AG09309 (cell line): ENCODE measurements at places on chromosomes 4 and X.

- no peak for DNase-seq
These were observed 125.6 kb downstream of the CDS1 start for GRCh38 chr4:84708406-84709135.

- no peak for DNase-seq
These were observed 274.4 kb upstream of the ARX start for GRCh38 chrX:25290132-25290531.

- no peak for DNase-seq
These were observed 82.7 kb downstream of the CCSER1 start for GRCh38 chr4:90209922-90210321.

DNA sequence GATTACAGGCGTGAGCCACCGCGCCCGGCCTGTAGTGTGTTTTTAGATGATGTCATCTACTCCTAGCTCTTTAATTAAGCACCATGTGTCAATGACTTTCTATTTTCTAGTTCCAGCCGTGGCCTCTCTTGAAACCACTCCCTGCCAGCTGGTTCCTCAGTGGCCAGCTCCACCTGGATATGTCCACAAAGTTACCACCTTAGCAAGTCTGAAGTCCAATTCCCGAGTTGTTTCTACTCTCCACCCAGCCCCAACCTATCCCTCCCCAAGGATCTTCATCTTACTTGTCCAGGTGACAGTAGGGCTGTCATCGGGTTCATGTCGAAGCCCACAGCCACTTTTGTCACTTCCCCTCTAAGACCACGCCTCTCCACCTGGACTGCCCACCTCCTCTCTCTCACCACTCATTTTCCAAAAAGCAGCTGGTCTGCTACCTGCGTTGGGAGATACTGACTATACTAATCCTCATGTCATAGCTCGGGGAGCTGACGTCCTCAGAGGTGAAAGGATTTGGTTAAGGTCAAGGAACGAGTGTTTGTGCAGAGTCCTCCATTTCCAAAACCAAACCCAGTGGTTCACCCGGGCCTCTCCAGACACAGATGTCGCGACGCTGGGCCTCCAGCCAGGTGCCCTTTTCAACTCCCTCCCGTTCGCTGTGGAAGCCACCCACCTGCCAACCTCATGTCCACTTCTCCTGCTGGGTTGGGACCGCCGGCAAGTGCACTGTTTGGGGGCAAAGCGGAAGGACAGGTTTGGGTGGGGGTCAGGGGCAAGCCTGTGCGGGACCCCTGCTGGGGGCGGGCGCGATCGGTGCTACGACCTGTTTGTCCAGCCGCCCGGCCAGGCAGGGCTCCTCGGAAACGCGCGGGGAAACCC, 704 bp downstream of the FAM3A start:
- no peak for DNase-seq

- no peak for DNase-seq
These were observed 55.8 kb upstream of the POU4F2 start for GRCh38 chr4:146582864-146583263.

- DNase-seq, result no peak
These were observed 54.4 kb upstream of the LCORL start for GRCh38 chr4:18075823-18076433.

GRCh38 chrX:119475389-119476101, 7.3 kb downstream of the SLC25A5 start:
- no peak for DNase-seq

DNA sequence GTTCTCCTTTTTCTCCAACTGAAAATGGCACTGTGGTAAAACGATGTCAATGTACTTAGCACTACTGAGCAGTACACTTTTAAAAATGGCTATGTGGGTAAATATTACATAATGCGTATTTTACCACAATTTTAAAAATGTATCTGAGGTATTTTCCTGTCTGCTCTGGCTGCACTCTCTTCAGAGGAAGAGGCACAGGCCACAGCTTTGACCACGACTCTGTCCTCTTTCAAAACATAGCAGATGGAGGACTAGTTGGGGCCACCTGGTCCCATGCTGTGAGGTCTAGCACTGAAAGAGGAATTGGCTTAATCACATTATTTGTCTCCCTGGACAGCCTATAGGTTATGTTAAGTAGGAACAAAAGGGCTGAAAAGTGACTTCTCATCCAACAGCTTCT, 5.2 kb downstream of the KCNE5 start:
- DNase-seq, result no peak

GRCh38 chr4:40179360-40179759, 17.5 kb upstream of the RHOH start:
- no peak for DNase-seq

DNA sequence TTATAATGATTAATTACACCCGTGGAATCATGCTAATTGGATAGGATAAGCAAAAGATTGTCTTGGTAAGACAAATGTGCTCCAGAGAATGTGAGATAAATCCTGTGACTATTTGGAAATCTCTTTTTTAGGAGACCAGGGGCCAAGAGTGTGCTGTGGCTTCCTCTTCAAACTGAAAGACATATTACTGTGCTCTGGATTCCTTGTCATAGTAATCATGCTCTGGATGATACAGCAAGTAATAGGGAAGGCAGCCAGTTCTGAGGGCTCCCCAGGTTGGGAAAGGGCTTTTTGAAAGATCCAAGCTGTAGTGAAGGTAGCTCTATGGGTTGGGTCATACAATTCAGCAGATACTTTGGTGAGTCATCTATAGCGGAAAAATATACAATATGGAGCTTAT, 600.5 kb downstream of the PCDH18 start:
- no peak for DNase-seq

DNA sequence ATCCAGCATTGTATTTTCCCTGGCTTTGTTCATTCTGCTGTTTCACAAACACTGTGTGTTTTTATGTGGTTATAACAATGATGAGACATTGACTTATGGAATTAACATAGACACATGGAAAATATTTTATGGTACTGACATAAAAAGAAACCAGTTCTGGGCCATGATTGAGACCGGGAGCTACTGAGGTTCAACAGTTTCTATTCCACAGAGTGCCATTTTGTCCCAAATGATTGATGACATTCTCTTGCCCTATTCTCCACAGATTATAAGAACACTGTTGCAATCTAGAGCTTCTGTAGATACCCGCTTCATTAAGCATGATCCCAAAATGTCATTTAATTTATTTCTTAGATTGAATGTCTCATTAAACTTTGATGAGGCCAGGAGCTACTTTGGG, 326.8 kb downstream of the RPA4 start:
- no peak for DNase-seq

DNA sequence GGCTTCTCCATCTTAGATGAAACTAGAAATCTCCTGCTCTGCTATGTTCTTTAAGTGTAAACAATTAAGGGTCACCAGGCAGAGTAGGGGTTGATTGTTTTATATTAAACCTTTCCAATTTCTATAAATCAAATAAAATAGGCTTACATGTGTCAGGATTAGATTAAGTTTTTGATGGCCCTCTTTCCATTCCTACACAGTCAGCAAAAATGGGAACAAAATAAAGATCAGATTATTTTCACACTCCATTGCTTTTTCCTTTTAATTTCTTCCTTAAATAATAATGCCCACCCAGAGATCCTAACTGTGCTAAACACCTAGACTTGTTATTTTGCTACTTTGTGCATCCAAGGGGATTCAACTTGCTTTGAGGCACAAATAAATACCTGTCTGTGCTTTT, 381.4 kb upstream of the MAGEB16 start:
- DNase-seq, result no peak

DNA sequence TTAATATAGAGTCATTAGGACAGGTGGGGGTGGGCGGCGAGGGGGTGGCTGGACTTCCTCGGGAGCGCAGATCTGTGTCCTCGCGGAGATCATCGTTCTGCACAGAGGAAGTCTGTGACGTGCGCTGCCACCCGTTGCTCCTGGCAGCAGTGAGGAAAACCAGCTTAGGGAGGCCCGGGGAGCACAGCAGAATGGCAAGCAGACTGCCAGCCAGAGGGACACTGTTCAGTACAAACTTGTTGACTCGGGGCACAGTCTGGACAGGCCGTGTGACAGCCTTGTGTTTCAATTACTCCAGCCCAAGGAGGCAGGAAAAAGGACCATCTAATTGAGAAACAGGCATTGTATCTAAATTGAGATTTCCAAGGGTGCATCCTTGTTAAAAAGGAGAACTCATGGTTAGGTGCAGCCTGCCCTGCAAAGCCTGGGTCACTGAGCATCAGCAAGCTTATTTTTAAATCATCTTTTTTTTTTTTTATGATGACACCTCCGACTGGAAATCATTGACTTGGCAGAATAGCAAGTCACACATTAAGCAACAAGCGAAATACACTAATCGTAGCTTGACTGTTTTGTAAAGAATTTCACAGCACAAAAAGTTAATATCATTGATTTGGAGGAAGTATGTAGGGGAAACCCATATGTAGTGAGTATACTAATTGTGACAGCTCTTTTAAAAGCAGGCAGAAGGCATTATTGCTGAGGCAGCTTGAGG, 512.0 kb upstream of the FAT1 start:
- DNase-seq, result no peak

DNA sequence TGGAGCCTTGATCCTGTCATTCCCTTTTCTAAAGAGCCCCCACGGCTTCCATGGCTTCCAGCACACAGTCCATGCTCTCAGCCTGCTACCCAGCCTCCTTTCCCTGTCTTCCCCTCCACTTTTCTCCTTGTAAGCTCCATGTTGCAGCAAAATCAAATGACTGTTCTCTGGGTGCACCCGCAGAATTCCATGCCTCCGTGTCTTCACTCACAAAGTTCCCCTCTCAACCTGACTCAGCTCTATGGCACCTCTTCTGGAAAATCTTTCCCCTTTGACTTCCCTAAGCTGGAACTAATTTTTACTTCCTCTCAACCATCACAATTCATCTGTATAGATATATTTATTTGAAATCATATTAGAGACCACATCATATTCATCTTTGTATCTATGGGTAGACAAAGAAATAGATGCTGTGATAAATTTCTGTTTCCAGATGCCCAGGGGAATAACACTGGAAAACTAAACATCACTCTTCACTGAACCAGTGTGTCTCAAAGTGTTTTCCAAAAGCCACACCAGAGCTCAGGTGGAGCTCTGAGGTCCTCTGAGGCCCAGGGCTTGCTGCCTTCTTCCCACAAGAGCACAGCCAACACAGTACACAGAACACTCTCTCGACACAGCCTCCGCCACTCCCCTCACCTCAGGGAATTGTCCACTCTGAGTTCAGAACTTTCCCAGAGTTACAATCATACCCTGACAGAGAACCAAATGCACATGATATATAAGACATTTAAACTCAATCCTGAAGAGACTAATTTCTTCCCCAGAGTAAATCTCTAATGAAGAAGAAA, 3.3 kb downstream of the SETD7 start:
- no peak for DNase-seq

DNA sequence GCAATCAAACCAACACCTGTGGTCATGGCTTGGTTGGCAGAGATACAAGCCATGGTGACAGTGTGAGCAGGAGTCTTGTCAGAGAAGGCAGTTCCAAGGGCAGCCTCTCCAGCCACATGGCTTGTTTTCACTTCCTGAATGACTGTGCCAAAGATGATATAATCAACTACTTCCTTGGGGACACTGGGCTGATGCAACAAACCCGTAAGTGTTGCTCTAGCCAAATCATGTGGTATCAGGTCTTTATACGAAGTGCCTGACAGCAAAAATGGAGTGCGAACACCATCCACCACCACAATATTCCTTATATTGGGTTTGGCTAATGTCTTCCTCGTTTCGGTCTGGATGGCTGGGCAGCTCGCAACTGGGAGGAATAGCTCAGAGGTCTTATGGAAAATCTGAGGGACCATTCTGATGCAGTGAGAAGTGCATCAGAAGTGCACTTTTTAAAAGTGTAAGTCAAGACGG, 922.0 kb downstream of the NLGN4X start:
- DNase-seq, result no peak

GRCh38 chr4:76984127-76984526, 34.6 kb downstream of the SEPTIN11 start:
- DNase-seq, result no peak

- no peak for DNase-seq
These were observed 711.0 kb downstream of the RPA4 start for GRCh38 chrX:97594646-97595224.

- DNase-seq, result no peak
These were observed 27.6 kb downstream of the CLNK start for GRCh38 chr4:10656988-10657387.

DNA sequence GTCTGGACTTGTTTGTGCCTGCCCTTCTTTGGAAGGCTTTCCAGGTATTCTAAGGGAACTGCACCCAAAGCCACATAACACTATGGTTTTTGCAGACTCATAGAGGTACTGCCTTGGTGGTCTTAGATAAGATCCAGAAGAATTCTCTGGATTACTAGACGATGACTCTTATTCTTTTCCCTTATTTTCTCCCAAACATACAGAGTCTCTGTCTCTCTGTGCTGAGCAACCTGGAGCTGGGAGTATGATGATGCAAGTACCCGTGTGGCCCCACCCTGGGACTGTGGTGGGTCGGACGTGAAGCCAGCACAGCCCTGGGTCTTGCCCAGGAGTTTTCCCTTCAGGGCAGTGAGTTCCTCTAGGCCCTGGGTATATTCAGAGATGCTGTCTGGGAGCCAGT, 1342.4 kb upstream of the TENM3 start:
- DNase-seq, result no peak

GRCh38 chrX:76921176-76921575, 493.7 kb downstream of the MAGEE1 start:
- no peak for DNase-seq

- no peak for DNase-seq
These were observed 58.7 kb upstream of the SPANXC start for GRCh38 chrX:141301017-141301416.

GRCh38 chrX:103211012-103211715, 3.7 kb upstream of the BEX4 start:
- no peak for DNase-seq

- DNase-seq, result no peak
These were observed 531 bp upstream of the MANBA start for GRCh38 chr4:102761296-102761701.

GRCh38 chr4:150342945-150343344, 239.0 kb upstream of the MAB21L2 start:
- DNase-seq, result no peak

DNA sequence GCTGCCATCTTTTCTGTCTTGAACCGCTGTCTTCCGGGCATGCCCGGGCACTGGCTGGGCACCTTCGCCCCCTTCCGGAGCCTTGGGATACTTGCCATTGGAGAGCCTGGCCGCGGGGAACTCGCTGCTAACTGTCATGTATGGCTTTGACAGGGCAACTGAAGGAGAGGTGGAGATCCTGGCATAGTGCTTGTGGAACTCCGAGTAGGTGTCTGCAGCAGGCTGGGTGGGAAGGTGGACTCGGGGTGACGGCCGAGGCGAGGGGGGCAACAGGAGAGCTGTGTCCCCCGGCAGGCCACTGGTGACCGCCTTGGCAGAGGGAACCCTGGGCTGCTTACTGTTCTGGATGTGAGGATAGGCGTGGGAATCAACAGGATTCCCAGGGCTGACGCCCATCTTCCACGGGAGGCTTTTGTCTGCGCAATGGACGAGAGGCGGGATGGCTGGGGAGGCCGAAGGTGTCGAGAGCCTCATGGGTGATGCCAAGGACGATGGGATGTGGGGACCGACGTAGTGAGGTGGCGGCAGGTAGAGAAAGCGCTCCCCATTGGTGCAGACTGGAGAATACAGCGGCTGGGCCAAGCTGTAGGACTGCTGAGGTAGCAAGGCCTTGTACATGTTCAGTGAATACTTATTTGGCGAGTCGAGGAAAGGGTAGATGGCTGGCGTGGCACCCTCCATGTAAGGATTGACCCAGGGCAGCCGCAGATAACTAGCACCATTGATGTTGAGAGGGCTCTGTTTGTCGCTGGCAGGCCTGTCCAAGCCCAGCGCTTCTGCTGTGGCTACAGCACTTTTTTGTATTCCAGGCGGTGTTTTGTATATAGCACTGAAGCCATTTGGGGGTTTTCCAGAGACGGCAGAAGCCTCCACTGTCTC, 23.4 kb downstream of the BCOR start:
- DNase-seq, result no peak

GRCh38 chrX:32532262-32532661, 679.1 kb downstream of the DMD start:
- DNase-seq, result no peak
